ENCODE measurements at places on chromosomes 5 and 9. TPM values are rescaled to one million over a fixed set of nuclear protein-coding genes. Genes with fewer than 3 reads are reported as not detected.

DNA sequence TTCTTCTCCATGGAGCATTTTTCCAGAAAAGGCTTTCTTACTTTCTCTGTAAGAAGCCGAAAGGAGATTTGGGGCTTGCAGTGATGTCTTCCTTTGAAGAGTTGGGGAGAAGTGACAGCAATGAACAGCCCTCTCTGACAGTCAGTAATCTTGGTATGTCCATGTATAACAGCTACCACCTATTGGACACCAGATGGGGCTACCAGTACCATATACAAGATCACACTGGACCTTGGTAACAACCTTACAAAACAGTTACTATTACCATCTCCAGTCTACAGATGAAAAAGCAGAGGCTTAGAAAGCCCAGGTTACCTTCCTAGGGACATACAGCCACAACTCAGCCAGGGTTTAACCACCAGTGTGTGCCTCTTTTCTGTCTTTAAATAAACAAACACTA, 272.7 kb upstream of the TRPC7 start:
- H3K27ac ChIP-seq = no peak overlapping the region
- H3K4me1 ChIP-seq = peaks cover 13% of the 10 kb centered on the region
- no peaks in the 10 kb centered on the region for H3K27me3 ChIP-seq

- no peaks in the 10 kb centered on the region for H3K27me3 ChIP-seq
- H3K27ac ChIP-seq = no peak overlapping the region
- DNase-seq = no peak
- no peaks in the 10 kb centered on the region for H3K36me3 ChIP-seq
Measured at GRCh38 chr9:92159058-92159457, 43.8 kb upstream of the SPTLC1 start.

GRCh38 chr9:12859704-12860251, 85.0 kb downstream of the LURAP1L start:
- H3K27me3 ChIP-seq = no peaks in the 10 kb centered on the region
- no peak overlapping the region for H3K4me3 ChIP-seq
- peaks cover 3% of the 10 kb centered on the region for H3K36me3 ChIP-seq

DNA sequence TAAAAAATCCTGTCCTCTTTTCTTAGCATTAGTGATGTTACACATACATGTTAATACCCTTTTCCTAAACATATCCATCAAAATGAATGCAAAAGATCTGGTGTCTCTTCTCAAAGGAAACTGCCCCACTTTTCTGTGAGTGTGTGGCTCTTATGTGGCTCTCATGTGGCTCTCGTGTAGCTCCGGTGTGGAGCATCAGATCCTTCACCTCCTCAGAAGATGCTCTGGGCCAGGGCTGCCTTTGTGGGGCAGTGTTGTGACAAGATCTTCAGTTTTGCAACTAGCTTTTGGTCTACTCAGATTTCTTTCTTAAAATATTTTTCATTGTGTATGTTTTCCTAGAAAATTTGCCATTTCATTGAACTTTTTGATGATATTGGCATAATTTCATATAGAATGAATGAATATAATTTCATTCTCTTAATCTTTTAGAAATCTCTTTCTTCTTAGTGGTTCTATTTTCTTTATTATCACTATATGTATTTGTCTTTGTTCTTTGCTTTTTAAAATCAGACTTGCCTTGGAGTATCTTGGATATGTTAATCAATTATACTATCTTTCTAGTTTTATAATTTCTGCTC, 19.4 kb downstream of the GARNL3 start:
- peak; percentile 23 for DNase-seq
- no peaks in the 10 kb centered on the region for H3K36me3 ChIP-seq
- H3K4me3 ChIP-seq = no peak overlapping the region
- no peak overlapping the region for H3K27ac ChIP-seq
- no peaks in the 10 kb centered on the region for H3K27me3 ChIP-seq

The PRPF4 gene
- total RNA-seq = 32.4 TPM

- H3K4me3 ChIP-seq = no peak overlapping the region
- no peaks in the 10 kb centered on the region for H3K27me3 ChIP-seq
- H3K36me3 ChIP-seq = no peaks in the 10 kb centered on the region
- H3K27ac ChIP-seq = no peak overlapping the region
- H3K4me1 ChIP-seq = peaks cover 50% of the 10 kb centered on the region
- DNase-seq = no peak
Measured at GRCh38 chr5:138706655-138707480, 46.4 kb upstream of the CTNNA1 start.

GRCh38 chr9:6153425-6153824, 62.2 kb upstream of the IL33 start:
- DNase-seq = no peak
- H3K27ac ChIP-seq = no peak overlapping the region
- H3K4me1 ChIP-seq = peaks cover 17% of the 10 kb centered on the region
- H3K36me3 ChIP-seq = 0 out of 2 replicates have a peak, but pooled peaks cover 3% of the 10 kb centered on the region
- H3K4me3 ChIP-seq = no peak overlapping the region

- H3K4me1 ChIP-seq = 0 out of 2 replicates have a peak, but pooled peaks cover 3% of the 10 kb centered on the region
- no peak for DNase-seq
- H3K27ac ChIP-seq = no peak overlapping the region
- peaks cover 7% of the 10 kb centered on the region for H3K36me3 ChIP-seq
- 0 out of 2 replicates have a peak, but pooled peaks cover 2% of the 10 kb centered on the region for H3K27me3 ChIP-seq
Measured at GRCh38 chr5:40240111-40240510, 439.6 kb upstream of the PTGER4 start.

The GPR150 gene
- total RNA-seq = 0.13 TPM

DNA sequence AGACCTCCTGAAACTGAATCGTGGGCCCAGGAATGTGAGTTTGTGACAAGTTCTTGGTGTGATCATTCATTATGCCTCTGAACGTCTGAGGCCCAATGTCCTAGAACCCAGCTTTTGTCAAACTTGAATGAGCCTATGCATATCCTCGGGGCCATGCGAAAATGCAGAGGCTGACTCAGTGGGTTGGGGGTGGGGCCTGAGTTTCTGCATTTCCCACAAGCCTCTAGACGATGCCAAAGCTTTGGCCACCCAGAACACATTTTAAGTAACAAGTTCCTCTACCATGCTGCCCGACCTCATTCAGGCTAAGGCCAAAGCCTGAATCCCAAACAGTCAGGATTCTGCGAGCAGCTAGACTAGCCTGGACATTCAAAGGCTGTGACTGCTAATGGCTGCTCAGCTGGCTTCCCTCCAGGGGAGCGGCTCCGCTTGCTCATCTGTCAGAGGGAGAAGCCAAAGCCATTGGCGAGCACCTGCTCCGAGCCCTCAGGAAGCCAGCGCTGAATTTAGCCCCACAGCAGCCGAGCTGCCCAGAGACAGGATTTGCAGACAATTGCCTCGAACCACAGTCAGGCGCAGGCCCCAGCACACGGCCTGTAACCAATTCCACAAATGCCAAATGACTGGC, 177.5 kb downstream of the ZDHHC21 start:
- H3K36me3 ChIP-seq = no peaks in the 10 kb centered on the region
- H3K27ac ChIP-seq = peak overlapping the region; percentile 79

GRCh38 chr5:55816342-55816741, 34.8 kb upstream of the IL31RA start:
- no peaks in the 10 kb centered on the region for H3K36me3 ChIP-seq
- H3K27me3 ChIP-seq = peaks cover 13% of the 10 kb centered on the region
- H3K4me1 ChIP-seq = 0 out of 2 replicates have a peak, but pooled peaks cover under 1% of the 10 kb centered on the region
- DNase-seq = no peak

GRCh38 chr5:105929858-105930257, 1740.9 kb downstream of the EFNA5 start:
- DNase-seq = no peak
- peaks cover 5% of the 10 kb centered on the region for H3K4me1 ChIP-seq
- no peaks in the 10 kb centered on the region for H3K36me3 ChIP-seq
- H3K4me3 ChIP-seq = no peak overlapping the region
- no peaks in the 10 kb centered on the region for H3K27me3 ChIP-seq
- H3K27ac ChIP-seq = no peak overlapping the region

DNA sequence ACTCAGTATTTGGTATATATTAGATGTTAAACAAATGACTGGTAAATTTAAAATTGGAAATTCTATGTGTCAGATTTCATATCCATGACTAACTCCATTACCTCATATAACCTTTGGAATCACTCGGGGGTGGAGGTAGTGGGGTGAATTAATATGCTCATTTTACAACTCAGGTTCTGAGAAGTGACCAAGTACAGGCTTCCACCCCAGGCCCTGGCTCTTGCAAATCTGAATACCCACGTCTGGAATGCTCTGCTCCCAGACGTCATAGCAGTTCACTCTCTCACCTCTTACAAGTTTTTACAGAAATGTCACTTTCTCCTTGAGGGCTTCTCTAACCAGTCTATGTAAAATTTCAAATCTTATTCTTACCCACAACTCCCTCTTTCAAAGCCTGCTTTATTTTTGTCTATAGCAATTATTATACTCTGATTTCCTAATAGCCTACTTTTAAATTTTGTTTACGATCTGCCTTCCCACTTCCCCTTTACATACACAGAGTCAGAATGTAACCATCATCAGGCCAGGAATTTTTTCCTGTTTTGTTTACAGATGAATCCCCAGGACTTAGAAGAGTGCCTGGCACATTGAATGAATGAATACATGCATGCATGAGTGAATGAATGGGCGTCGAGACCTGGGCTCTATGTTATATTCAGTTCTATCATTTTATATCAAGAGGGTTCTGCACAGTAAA, 134.1 kb upstream of the IFNE start:
- peaks cover 30% of the 10 kb centered on the region for H3K4me1 ChIP-seq
- 0 out of 2 replicates have a peak overlapping the region, but pooled peaks have one; percentile 3 for H3K27ac ChIP-seq
- H3K4me3 ChIP-seq = no peak overlapping the region
- DNase-seq = no peak
- no peaks in the 10 kb centered on the region for H3K36me3 ChIP-seq

DNA sequence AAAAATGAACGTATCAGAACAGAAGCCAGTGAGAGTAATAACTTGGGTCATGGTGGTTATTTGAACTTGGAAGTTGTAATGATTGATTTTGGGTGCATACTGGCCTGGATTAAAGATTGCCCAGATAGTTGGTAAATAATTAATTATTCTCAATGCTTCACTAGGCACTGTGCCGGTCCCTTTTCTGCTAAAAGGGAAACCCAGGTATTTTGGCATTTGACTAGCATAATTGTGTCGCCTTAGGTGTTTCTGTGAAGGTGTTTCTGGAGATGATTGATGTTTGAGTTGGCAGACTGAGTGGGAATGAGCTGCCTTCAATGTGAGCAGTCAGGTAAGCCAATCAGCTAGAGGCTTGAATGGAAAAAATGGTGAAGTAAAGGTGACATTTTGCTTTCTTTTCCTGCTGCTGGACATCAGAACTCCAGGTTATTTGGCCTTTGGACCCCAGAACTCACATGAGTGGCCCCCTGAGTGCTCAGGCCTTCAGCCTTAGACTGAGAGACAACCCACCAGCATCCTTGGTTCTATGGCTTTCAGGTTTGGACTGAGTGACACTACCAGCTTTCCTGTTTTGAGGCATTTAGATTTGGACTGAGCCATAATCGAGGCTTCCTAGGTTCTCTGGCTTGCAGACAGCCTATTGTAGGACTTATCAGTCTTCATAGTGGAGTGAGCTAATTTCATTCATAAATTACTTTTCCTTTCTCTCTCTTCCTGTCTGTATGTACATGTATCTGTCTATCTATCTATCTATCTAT, 120.7 kb upstream of the PAPPA start:
- no peak overlapping the region for H3K27ac ChIP-seq
- H3K4me3 ChIP-seq = no peak overlapping the region
- H3K4me1 ChIP-seq = no peaks in the 10 kb centered on the region
- DNase-seq = no peak

All from WTC11 (cell line).